Mesothelial cell of epicardium (in vitro differentiated cells): ENCODE measurements at places on chromosomes 4 and X. TPM values are rescaled to one million over a fixed set of nuclear protein-coding genes. Genes with fewer than 3 reads are reported as not detected.

- peak overlapping the region; percentile 85 for H3K27ac ChIP-seq
- no peaks in the 10 kb centered on the region for H3K27me3 ChIP-seq
These were observed 282.7 kb downstream of the KCTD8 start for GRCh38 chr4:44165938-44166337.

- no peaks in the 10 kb centered on the region for H3K36me3 ChIP-seq
- H3K27me3 ChIP-seq: no peaks in the 10 kb centered on the region
These were observed 504.4 kb upstream of the FAT1 start for GRCh38 chr4:187227907-187228704.

RIPPLY1 gene
- total RNA-seq: not detected in 3 replicates

- no peaks in the 10 kb centered on the region for H3K27me3 ChIP-seq
- no peak overlapping the region for H3K4me3 ChIP-seq
- H3K36me3 ChIP-seq: no peaks in the 10 kb centered on the region
- no peak overlapping the region for H3K27ac ChIP-seq
- peaks cover 3% of the 10 kb centered on the region for H3K4me1 ChIP-seq
These were observed 162.2 kb upstream of the GIMD1 start for GRCh38 chr4:106530821-106531220.

GRCh38 chr4:48262926-48263325 lies 6.7 kb downstream of the TEC start:
- no peak overlapping the region for H3K27ac ChIP-seq
- no peak overlapping the region for H3K4me3 ChIP-seq
- H3K36me3 ChIP-seq: no peaks in the 10 kb centered on the region

DNA sequence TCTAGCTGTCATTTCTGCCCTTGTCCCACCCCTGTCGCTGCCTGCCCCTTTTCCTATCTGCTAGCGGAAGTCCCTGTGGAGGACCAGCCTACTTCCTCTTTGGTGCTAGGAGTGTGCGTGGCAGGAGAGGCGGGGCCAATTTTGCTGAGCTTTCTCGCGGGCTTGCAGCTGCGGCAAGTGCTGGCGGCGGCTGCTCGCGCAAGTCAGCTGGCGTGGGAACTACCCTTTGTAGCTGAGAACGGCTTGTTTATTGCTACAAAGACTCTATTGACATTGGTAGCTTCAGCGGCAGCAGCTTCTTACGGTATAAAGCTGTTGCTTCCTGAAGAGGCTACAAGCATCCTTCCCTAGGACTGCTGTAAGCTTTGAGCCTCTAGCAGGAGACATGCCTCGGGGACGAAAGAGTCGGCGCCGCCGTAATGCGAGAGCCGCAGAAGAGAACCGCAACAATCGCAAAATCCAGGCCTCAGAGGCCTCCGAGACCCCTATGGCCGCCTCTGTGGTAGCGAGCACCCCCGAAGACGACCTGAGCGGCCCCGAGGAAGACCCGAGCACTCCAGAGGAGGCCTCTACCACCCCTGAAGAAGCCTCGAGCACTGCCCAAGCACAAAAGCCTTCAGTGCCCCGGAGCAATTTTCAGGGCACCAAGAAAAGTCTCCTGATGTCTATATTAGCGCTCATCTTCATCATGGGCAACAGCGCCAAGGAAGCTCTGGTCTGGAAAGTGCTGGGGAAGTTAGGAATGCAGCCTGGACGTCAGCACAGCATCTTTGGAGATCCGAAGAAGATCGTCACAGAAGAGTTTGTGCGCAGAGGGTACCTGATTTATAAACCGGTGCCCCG lies at the start of gene MAGEH1:
TSS of gene MAGEH1 (plus strand) at position 138 of the 843 bp plus-strand sequence. CDS start at position 386, 248 bp downstream.
- peak within 1 kb of the TSS; percentile 83 for H3K27ac ChIP-seq
- peak; percentile 53 for DNase-seq
- no peaks in the 10 kb centered on the region for H3K36me3 ChIP-seq
- no peaks in the 10 kb centered on the region for H3K27me3 ChIP-seq
- H3K4me1 ChIP-seq: peaks cover 16% of the 10 kb centered on the region
- H3K4me3 ChIP-seq: peak within 1 kb of the TSS; percentile 84

DNA sequence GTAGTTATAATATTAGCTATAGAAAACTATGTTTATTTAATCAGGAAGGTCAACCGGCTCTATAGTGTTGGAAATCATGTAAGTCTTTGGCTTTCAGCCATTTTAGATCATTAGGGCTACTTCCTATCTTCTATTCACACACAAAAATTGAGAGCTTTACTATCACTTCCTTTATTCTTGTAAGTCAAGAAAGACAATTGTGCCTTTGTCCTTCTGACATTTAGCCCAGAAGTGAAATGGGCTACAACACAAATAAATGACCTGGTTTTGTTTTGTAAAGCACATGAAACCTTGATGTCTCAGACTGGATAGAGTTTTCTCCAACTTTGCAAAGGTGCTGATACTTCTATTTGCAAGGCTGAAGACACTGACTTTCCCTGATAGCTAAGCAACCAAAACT lies 122.4 kb upstream of the ACSL4 start:
- no peak overlapping the region for H3K4me3 ChIP-seq
- peaks cover 10% of the 10 kb centered on the region for H3K4me1 ChIP-seq
- no peak overlapping the region for H3K27ac ChIP-seq
- no peaks in the 10 kb centered on the region for H3K36me3 ChIP-seq

DNA sequence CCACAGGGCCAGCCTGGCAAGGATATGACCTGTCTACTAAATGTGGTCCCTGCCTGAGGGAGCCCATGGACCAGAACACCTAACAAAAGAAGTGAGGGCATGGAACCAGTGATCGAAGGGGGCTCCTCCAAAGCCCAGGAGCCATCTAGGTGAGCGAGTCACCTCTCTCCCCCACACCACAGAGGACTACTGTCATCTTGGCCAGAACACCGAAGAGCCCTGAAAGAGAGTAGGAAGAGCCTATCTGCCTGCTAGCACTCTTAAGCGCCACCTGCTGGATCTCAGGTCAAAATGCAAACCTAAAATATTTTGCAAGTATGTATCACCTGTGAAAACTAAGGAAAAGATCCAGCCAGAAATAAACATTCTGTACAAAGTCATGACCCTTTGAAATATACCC lies 137.9 kb upstream of the ZXDB start:
- H3K4me3 ChIP-seq: no peak overlapping the region
- no peaks in the 10 kb centered on the region for H3K27me3 ChIP-seq
- no peak overlapping the region for H3K27ac ChIP-seq
- no peak for DNase-seq
- H3K4me1 ChIP-seq: peaks cover 3% of the 10 kb centered on the region

DNA sequence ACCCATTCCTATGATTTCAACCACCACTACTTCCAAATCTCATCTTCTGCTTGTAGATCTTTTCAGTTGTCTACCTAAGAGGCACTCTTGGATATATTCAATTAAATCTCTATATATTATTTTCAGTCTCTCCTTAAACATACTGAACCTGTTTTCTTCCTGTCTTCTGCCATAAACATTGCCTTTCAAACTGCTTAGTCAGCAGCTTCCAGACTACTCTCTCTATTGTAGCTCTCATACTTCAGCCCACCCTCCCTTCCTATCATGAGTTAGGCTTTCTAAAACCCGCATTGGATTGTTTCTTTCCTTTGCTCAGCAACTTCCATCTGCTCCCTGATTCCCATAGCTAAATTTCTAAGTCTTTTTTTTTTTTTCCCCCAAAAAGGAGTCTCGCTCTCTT lies 4.5 kb downstream of the AP1AR start:
- no peak for DNase-seq
- H3K4me1 ChIP-seq: peaks cover 30% of the 10 kb centered on the region
- H3K27ac ChIP-seq: no peak overlapping the region
- no peak overlapping the region for H3K4me3 ChIP-seq
- no peaks in the 10 kb centered on the region for H3K27me3 ChIP-seq

FGFR3 gene
- 30.9 to 37.6 TPM (median 32.9 TPM) in 3 replicates for total RNA-seq

DNA sequence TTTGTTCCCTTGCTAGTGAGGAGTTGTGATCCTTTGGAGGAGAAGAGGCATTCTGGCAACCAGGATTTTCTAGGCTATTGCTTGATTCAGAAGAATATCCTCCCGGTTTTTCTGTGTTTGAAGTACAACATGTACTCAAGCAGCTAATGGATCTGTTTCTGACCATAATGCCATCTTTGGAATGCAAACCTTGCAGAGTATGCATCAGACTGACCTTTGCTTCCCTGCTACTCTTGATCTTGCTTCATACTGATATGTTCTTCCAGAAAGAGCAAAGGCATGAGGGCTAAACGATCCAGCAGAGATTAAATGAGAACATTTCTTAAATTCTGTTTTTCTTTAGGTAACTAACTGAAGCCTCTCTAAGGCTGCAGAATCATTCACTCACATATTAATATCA lies 265.4 kb upstream of the SLC7A11 start:
- H3K4me3 ChIP-seq: no peak overlapping the region
- H3K4me1 ChIP-seq: peaks cover 11% of the 10 kb centered on the region
- DNase-seq: no peak
- H3K27ac ChIP-seq: no peak overlapping the region
- H3K36me3 ChIP-seq: peaks cover 4% of the 10 kb centered on the region
- no peaks in the 10 kb centered on the region for H3K27me3 ChIP-seq

DLG3 gene
- total RNA-seq: 39.1 to 44.0 TPM (median 39.6 TPM) in 3 replicates

GRCh38 chrX:123155327-123155726 lies 28.8 kb upstream of the GRIA3 start:
- DNase-seq: no peak
- no peak overlapping the region for H3K4me3 ChIP-seq
- H3K27ac ChIP-seq: no peak overlapping the region

DNA sequence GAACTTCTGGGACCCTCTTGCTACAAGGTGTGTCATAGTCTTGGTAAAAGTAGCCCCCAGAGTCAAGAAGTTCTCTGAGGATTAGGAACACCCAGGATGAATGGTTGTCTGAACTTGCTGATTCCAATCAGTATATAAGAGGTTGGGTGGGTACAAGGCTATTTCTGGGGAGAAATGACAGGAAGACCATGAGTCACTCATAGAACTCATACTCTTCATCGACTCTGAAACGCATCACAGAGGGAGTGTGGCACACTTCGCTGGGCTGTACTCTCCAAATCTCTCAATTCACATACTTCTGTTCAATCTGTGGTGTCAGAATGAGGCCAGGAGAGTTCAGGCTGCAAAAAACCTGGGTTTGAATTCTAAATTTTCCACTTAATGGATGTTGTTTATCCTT lies 193.2 kb upstream of the LEF1 start:
- no peak for DNase-seq
- peak overlapping the region; percentile 93 for H3K27ac ChIP-seq
- no peak overlapping the region for H3K4me3 ChIP-seq
- H3K36me3 ChIP-seq: no peaks in the 10 kb centered on the region

SATL1 gene
- total RNA-seq: 0.56 to 0.72 TPM (median 0.58 TPM) in 3 replicates

DNA sequence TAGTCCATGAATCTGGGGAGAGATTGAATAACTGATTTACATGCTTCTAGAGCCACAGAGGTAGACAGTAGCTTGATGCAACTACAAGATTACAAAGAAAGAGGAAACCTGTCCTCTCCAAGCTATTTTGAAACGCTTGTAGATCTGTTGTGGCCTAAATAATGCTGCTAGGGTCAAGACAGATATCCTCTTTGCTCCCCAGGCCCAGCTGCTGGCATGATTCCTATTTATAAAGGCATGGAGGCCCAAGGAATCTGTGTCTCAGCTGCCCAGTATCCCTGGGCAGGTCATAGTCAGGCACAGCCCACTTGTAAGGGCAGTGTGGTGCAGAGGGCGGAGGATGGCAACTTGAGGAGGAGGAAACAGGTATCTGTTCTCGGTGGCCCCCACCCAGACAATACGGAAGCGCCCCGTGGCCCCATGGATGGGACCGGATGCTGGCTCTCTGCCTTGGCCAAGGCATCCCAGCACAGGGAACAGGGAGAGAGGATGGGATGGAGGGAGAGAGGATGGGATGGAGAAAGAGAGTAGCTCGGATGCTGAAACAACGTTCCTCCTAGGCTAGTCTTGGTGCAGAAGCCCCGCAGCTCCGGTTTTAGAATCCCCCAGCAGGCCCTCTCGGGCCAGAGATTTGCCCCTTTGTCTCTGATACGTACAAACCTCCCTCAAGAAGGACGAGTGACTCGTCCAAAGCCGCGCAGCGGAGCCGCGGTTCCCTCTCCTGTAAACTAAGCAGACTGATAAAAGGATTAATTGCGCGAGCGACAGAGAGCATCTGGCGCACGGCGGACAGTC lies 767 bp upstream of the SMIM20 start:
- peak overlapping the region; percentile 91 for H3K4me3 ChIP-seq
- peaks cover 11% of the 10 kb centered on the region for H3K4me1 ChIP-seq
- peaks cover 21% of the 10 kb centered on the region for H3K27me3 ChIP-seq
- H3K36me3 ChIP-seq: no peaks in the 10 kb centered on the region

DNA sequence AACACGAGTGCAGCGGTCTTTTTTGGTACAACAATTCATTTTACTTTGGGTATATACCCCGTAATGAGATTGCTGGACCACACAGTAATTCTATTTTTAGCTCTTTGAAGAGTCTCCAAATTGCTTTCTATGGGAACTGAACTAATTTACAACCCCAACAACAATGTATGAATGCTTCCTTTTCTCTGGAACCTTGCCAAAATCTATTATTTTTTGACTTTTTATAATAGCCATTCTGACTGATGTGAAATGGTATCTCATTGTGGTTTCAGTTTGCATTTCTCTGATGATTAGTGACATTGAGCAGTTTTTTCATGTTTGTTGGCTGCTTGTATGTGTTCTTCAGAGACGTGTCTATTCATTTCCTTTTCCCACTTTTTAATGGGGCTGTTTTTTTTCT lies 240.8 kb downstream of the STK32B start:
- no peak overlapping the region for H3K27ac ChIP-seq
- no peaks in the 10 kb centered on the region for H3K36me3 ChIP-seq
- peaks cover 16% of the 10 kb centered on the region for H3K27me3 ChIP-seq
- no peak overlapping the region for H3K4me3 ChIP-seq
- no peak for DNase-seq
- no peaks in the 10 kb centered on the region for H3K4me1 ChIP-seq

DNA sequence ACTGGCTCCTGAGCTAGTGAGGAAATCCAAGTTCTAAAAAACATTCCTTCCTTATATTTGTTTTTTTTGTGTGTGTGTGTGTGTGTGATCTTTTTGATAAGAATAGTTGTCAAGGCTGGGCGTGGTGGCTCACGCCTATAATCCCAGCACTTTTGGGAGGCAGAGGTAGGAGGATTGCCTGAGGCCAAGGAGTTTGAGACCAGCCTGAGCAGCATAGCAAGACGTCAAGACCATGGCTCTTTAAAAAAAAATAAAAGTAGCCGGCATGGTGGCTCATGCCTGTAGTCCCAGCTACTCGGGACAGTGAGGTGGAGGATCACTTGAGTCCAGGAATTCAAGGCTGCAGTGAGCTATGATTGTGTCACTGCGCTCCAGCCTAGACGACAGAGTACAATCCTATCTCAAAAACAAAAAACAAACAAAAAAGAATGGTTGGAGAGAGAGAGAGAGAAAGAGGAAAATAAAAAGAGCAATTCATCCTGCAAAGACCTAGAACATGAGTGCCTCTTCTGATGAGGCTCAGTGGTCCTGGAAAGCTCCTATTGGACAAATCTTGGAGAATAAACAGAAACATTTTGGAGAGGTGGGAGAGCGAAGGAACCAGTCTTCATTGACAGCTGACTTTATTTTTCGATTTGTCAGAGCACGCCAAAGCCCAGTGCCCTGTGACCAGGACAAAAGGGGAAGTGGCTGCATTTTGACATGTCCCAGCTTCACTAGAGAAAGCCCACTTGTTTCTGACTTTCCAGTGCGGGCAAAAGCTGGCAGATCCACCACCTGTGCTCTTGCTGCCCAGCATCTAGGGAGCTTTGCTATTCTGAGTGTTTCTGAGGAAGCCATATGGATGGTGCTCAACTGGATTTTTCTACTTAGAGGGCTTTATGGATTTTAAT lies 244.7 kb downstream of the PALLD start:
- no peaks in the 10 kb centered on the region for H3K27me3 ChIP-seq
- peaks cover 14% of the 10 kb centered on the region for H3K36me3 ChIP-seq
- H3K4me1 ChIP-seq: peaks cover 51% of the 10 kb centered on the region

GRCh38 chr4:137363496-137363895 lies 168.8 kb downstream of the PCDH18 start:
- no peak for DNase-seq
- H3K4me3 ChIP-seq: no peak overlapping the region
- H3K27me3 ChIP-seq: no peaks in the 10 kb centered on the region
- no peak overlapping the region for H3K27ac ChIP-seq
